ENCODE measurements at places on chromosomes 3 and 15. TPM values are rescaled to one million over a fixed set of nuclear protein-coding genes. Genes with fewer than 3 reads are reported as not detected.
A peak's percentile ranks its signal among the peaks of the same experiment; 100 is the strongest.

Gene TLE3
- 89.2 TPM for total RNA-seq

GRCh38 chr3:63979093-63979885, 44.0 kb downstream of the PSMD6 start:
- H3K27ac ChIP-seq: no peak overlapping the region
- DNase-seq: no peak
- H3K4me3 ChIP-seq: no peak overlapping the region
- H3K4me1 ChIP-seq: no peaks in the 10 kb centered on the region

Gene ROPN1
- total RNA-seq: not detected

GRCh38 chr3:38630606-38631005, 18.9 kb downstream of the SCN5A start:
- no peak overlapping the region for H3K27ac ChIP-seq
- peaks cover 5% of the 10 kb centered on the region for H3K4me1 ChIP-seq
- peaks cover 6% of the 10 kb centered on the region for H3K27me3 ChIP-seq

- no peak for DNase-seq
- H3K36me3 ChIP-seq: no peaks in the 10 kb centered on the region
- H3K27me3 ChIP-seq: no peaks in the 10 kb centered on the region
These were observed 107.2 kb upstream of the RASGRP1 start for GRCh38 chr15:38671675-38672254.

Gene GPR27
- total RNA-seq: 4.7 TPM

DNA sequence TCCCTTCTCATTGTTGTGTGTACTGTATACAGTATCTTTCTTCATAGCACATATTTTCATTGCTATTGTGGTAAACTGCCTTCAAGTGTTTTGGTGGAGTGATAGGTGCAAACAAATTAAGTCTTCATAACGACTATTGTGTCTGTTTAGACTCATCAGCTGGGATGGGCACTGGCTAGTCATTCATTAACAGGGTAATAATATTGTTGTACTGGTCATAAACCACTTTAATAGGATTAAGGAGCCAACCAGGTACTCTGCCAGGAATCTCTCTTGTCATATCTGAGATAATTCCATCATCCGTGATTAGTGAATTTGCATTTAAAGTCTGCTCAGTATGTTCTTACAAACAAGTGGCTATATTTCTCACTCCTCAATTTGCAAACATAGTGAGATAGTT, 10.2 kb upstream of the TMEM45A start:
- peaks cover 5% of the 10 kb centered on the region for H3K36me3 ChIP-seq
- H3K27me3 ChIP-seq: no peaks in the 10 kb centered on the region
- H3K4me3 ChIP-seq: no peak overlapping the region
- no peak for DNase-seq
- H3K4me1 ChIP-seq: no peaks in the 10 kb centered on the region

Gene HIGD2B
- total RNA-seq: not detected

DNA sequence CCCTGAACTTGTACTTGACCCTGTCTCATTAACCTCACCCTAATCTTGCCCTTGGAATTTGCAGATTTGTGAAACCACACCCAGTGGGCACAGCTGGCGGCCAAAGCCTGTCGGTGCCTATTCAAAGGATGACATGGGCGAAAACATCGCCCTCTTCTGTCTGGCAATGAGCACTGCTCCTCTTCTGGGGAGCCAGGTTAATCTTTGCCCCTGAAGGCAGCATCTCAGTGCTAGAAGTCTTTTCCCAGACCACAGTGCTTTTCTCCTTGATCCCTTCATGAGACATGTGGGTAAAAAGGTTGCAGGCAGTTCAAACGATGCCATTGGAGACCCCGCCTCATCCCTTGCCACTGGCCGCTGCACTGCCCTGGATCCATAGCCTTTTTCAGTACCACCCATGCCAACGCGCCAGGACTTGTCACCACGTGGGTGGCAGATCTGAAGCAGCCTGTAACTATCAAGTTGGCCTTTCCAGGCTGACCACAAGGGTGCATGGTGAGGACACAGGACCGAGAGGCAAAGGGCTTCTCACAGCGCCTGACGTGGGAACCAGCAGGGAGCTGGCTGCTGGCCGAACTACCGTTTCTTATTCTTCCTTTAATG, 6.5 kb upstream of the DNASE1L3 start:
- H3K27ac ChIP-seq: peak overlapping the region; percentile 75
- H3K36me3 ChIP-seq: no peaks in the 10 kb centered on the region
- DNase-seq: peak; percentile 73
- no peak overlapping the region for H3K4me3 ChIP-seq

DNA sequence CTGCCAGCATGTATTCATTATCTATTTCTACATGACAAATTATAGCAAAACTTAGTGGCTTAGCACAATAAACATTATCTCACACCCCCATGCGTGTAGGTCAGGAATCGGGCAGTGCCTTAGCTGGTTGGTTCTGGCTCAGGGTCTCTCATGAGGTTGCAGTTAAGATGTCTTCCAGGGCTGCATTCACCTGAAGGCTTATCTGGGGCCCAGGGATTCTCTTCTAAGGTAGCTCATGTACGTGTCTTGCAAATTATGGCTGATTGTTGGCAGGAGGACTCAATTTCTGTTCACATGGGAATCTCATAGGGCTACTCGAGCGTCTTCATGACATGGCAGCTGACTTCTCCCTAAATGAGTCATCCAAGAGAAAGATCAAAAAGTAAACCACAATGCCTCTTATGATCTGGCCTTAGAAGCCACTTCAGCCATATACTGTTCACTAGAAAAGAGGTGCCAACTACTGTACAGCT, 42.9 kb upstream of the TSC22D2 start:
- no peak for DNase-seq
- peaks cover 3% of the 10 kb centered on the region for H3K4me1 ChIP-seq
- H3K27me3 ChIP-seq: no peaks in the 10 kb centered on the region
- no peak overlapping the region for H3K27ac ChIP-seq
- H3K4me3 ChIP-seq: no peak overlapping the region
- no peaks in the 10 kb centered on the region for H3K36me3 ChIP-seq

DNA sequence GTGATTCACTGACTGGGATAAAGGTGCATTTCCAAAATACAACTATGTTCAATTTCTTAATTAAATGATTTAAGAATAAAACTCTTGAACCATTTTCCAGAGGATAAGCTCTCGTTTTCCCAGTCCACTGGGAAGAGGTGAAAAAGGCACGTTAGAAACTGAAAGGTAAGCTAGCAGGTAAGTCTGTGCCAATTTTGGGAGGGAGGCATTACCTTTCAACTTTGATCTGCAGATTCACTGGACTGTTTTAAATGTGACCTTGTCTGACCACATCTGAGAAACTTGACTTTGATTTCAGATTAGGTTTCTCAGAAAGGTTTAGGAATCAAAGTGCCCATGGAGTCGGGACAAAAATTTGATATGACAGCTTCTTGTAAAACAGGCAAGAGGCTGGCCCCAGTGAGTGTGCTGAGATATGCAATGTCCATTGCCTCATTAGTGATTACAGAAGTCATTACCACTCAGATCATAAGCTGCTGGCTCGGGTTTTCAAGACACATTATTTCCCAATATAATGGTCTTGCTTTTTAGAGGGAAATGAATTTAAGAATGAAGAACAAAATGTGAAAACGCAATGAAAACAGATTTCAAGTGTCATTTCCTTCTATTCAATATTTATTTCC, 118.8 kb downstream of the ADAMTS9 start:
- H3K27ac ChIP-seq: no peak overlapping the region
- H3K4me1 ChIP-seq: no peaks in the 10 kb centered on the region
- DNase-seq: no peak
- H3K27me3 ChIP-seq: peaks cover 3% of the 10 kb centered on the region
- H3K4me3 ChIP-seq: no peak overlapping the region
- no peaks in the 10 kb centered on the region for H3K36me3 ChIP-seq

- H3K27me3 ChIP-seq: peaks cover 38% of the 10 kb centered on the region
- peaks cover 11% of the 10 kb centered on the region for H3K4me1 ChIP-seq
- H3K4me3 ChIP-seq: no peak overlapping the region
- DNase-seq: no peak
These were observed 214.2 kb downstream of the MEIS2 start for GRCh38 chr15:36886191-36886590.

Gene LRRC31
- total RNA-seq: not detected

DNA sequence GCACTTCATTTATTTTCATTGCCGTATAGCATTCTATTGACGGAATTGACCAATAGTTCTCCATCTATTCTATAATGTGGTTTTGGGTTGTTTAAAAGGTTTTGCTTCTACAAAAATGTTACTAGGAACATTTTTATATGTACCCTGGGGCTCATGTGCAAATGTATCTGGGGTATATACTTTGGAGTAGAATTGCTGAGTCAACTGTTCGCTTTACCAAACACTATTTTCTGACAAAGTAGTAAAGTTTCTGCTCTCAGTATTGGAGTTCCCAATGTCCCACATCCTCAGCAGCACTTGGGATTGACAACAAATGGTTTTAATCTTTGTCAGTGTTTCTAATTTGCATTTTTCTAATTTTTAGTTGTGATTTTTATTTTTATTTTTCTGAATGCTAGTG, 602.6 kb downstream of the MCTP2 start:
- no peak overlapping the region for H3K27ac ChIP-seq
- peaks cover 8% of the 10 kb centered on the region for H3K36me3 ChIP-seq
- H3K27me3 ChIP-seq: peaks cover 2% of the 10 kb centered on the region

- H3K27me3 ChIP-seq: peaks cover 1% of the 10 kb centered on the region
- H3K4me1 ChIP-seq: no peaks in the 10 kb centered on the region
- no peak overlapping the region for H3K4me3 ChIP-seq
- no peak for DNase-seq
- no peaks in the 10 kb centered on the region for H3K36me3 ChIP-seq
These were observed 123.1 kb upstream of the BHLHE40 start for GRCh38 chr3:4856136-4856535.
